ENCODE measurements at places on chromosomes 6 and 20.

GRCh38 chr6:169839898-169840631 is 88.6 kb downstream of the ERMARD start:
- no peak for DNase-seq

DNA sequence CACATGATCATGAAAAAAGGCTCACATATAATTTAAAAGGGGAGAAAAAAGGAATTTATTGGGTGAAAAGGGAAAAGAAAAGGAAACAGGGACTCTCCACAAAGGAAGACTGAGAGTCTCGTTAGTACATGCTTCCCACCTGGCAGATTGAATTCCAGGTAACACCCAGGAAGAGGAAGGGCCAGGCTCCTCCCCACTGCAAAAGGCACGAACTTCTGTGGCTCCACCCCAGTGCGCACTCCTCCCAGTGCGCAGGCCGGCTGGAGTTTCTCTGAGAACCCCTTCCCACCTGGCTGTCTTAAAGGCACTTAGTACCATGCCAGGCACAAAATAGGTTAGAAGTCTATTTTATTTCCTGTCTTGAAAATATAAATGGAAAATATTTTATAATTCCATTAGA is 129.8 kb downstream of the COL12A1 start:
- DNase-seq = no peak

DNA sequence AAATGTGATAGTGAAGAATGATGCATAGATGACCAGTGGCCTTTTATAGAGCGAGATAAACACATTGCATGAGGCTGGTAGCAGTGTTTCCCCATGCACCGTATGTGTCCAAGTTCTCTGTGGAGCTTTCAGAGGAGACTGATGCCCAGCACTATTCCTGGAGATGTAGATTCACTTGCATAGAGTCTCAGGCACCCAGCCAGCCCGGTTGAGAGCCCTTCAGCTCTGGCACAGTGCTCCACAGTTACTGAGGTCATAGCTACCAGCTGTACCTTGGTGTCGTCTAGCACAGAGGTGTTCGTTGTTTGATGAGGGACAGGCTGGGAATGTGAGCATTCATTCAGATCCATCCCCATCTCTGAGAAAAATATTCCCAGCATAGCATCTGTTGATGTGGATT is 328.9 kb downstream of the FARS2 start:
- DNase-seq = no peak

GRCh38 chr6:88814909-88815308 is 148.5 kb downstream of the RNGTT start:
- DNase-seq = no peak
